CD4-positive, alpha-beta memory T cell (primary cell): ENCODE measurements at places on chromosomes 2 and 18. TPM values are rescaled to one million over a fixed set of nuclear protein-coding genes. Genes with fewer than 3 reads are reported as not detected.

DNA sequence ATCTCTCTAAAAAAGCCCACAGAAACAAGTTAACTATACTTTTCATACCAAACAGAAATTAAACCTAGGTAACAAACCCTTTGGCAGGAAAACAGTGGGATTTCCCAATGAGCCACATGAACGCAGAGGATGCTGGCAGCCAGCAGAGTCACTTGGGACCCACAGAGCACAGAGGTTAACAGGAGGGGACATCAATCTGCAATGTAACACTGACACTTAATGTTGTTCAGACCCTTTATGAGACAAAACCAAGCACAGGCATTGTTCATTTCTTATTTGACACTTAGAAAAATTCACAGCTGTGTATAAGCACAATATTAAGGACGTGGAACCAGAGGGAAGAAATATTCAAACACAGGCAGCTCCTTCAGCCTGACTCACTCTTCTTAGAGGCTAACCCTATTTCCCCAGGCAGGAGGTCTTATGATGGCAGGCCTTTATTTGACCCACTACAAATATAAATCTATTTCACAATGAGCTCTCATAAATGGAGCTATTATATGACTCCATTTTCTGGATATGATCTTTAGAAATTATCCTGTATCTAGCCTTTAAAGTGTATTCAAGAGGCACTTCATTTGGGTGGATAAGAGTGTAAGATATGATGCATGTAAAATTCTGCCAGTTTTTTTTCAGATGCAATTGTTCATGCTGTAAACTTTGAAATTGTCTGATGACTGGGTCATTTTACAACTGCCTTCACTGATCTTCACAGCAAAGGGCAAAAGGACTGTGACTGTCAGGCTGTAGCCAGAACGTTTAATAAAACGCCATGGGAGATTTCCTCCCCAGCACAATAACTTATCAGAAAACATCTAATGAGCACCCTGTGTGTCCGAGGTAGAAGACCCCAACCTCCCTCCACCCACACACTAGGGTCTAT lies 132.8 kb upstream of the SATB2 start:
- no peaks in the 10 kb centered on the region for H3K4me1 ChIP-seq
- no peak for DNase-seq
- no peaks in the 10 kb centered on the region for H3K36me3 ChIP-seq
- no peak overlapping the region for H3K4me3 ChIP-seq

GRCh38 chr2:205337274-205337673 lies 345.0 kb upstream of the NRP2 start:
- H3K4me1 ChIP-seq: no peaks in the 10 kb centered on the region
- H3K27ac ChIP-seq: no peak overlapping the region
- H3K27me3 ChIP-seq: no peaks in the 10 kb centered on the region

Gene PSMA8
- 0.67 TPM for total RNA-seq

GRCh38 chr2:67684991-67685390 lies 287.9 kb downstream of the ETAA1 start:
- no peaks in the 10 kb centered on the region for H3K27me3 ChIP-seq
- H3K27ac ChIP-seq: no peak overlapping the region
- H3K4me1 ChIP-seq: no peaks in the 10 kb centered on the region
- no peak overlapping the region for H3K4me3 ChIP-seq
- no peaks in the 10 kb centered on the region for H3K36me3 ChIP-seq

Gene CXCR1
- not detected for total RNA-seq

DNA sequence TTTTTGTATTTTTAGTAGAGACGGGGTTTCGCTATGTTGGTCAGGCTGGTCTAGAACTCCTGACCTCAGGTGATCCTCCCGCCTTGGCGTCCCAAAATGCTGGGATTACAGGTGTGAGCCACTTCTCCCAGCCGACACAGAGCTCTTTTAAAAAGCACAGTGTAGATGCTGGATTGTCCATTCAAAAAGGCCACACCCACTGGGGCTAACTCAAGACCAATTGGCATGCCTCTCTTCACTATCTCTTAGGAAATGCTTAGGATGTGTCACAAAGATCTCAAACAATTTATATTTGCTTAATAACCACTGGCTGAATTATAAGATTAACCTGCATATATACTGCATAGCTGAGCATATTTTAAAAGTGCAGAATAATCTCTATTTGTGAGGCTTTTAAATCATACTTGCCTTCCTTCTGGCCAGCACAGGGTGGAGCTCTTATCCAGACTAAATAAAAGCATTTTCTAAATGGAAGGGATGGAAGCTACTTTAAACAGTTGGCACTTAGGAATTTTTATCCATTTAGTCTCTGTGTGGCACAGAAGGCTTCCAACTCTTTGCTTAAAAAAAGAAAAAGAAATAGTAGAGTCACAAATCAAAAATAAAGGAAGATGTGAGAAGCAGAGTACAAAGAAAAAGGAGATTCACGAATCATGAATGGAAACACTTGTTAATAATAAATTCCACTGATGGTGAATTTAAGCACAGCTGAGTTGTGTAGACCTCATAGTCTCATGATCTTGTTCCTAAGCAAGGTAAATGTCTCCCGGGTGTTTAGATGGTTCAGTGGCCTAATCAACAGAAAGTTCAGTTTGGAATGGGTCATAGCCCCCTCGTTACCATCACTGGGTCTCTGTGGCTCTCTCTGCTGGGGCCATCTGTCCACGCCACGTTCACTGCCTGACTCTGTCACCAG lies 22.4 kb downstream of the CRYGD start:
- no peak overlapping the region for H3K27ac ChIP-seq
- H3K27me3 ChIP-seq: no peaks in the 10 kb centered on the region
- H3K4me3 ChIP-seq: no peak overlapping the region
- H3K36me3 ChIP-seq: no peaks in the 10 kb centered on the region

Gene MEP1B
- total RNA-seq: not detected

DNA sequence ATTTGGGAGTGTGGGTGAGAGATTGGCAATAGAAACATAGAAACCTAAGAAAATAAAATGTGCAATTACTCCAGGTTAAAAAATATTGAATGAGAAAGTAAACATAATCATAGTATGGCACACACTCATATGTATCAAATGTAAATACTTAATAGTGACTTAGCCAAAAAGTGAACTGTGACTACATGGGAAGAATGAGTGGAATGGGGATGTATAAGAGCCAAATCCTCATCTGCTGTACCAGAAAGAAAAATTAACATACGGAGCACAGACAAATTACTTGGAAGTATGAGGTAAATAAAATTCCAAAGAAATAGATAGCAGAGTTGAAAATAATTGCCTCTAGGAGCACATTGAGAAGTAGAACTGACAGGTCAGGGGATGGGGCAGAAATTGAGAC lies 4.0 kb downstream of the FLACC1 start:
- H3K27me3 ChIP-seq: no peaks in the 10 kb centered on the region
- H3K4me3 ChIP-seq: no peak overlapping the region
- no peaks in the 10 kb centered on the region for H3K36me3 ChIP-seq
- H3K27ac ChIP-seq: no peak overlapping the region
- DNase-seq: no peak
- H3K4me1 ChIP-seq: no peaks in the 10 kb centered on the region

Gene SKOR2
- total RNA-seq: not detected

Gene KCNF1
- not detected for total RNA-seq

DNA sequence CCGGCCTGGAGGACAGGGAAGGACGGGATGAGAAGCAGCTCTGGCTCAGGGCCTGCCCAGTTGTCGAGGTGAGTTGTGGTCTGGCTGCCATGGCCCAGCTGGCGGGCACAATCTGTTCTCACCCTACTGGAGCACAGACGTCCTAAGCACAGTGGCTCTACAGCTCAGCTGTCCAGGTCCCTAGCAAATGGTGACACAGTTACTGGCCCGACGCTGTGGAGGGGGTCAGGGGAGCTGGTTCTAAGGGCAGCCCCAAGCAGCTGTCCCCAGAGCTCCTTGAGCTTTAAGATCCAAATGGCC lies 32.9 kb downstream of the KCNK3 start:
- no peak overlapping the region for H3K4me3 ChIP-seq
- no peaks in the 10 kb centered on the region for H3K27me3 ChIP-seq
- H3K4me1 ChIP-seq: no peaks in the 10 kb centered on the region
- H3K36me3 ChIP-seq: no peaks in the 10 kb centered on the region

- peaks cover 91% of the 10 kb centered on the region for H3K27me3 ChIP-seq
- peaks cover 4% of the 10 kb centered on the region for H3K4me1 ChIP-seq
- H3K27ac ChIP-seq: no peak overlapping the region
- H3K36me3 ChIP-seq: no peaks in the 10 kb centered on the region
- no peak overlapping the region for H3K4me3 ChIP-seq
Measured at GRCh38 chr2:176082824-176083751, 674 bp downstream of the EVX2 start.

- H3K27ac ChIP-seq: no peak overlapping the region
- H3K4me1 ChIP-seq: peaks cover 9% of the 10 kb centered on the region
- no peak for DNase-seq
- no peak overlapping the region for H3K4me3 ChIP-seq
- H3K27me3 ChIP-seq: no peaks in the 10 kb centered on the region
Measured at GRCh38 chr2:64268330-64269048, 124.3 kb upstream of the PELI1 start.

- no peaks in the 10 kb centered on the region for H3K36me3 ChIP-seq
- H3K27ac ChIP-seq: no peak overlapping the region
- no peak for DNase-seq
- no peaks in the 10 kb centered on the region for H3K27me3 ChIP-seq
Measured at GRCh38 chr18:79902075-79902474, 49.4 kb downstream of the SLC66A2 start.

GRCh38 chr2:101036562-101036961 lies 34.5 kb downstream of the RPL31 start:
- no peak overlapping the region for H3K4me3 ChIP-seq
- no peak for DNase-seq
- H3K36me3 ChIP-seq: no peaks in the 10 kb centered on the region

- no peak overlapping the region for H3K4me3 ChIP-seq
- no peak for DNase-seq
- H3K27ac ChIP-seq: no peak overlapping the region
- H3K4me1 ChIP-seq: no peaks in the 10 kb centered on the region
Measured at GRCh38 chr2:112001136-112001715, 53.8 kb upstream of the TMEM87B start.

Gene GCG
- total RNA-seq: not detected

Gene NTSR2
- total RNA-seq: not detected

- DNase-seq: no peak
- H3K27ac ChIP-seq: no peak overlapping the region
- no peaks in the 10 kb centered on the region for H3K36me3 ChIP-seq
- no peaks in the 10 kb centered on the region for H3K27me3 ChIP-seq
Measured at GRCh38 chr2:166762746-166763145, 125.5 kb upstream of the XIRP2 start.

DNA sequence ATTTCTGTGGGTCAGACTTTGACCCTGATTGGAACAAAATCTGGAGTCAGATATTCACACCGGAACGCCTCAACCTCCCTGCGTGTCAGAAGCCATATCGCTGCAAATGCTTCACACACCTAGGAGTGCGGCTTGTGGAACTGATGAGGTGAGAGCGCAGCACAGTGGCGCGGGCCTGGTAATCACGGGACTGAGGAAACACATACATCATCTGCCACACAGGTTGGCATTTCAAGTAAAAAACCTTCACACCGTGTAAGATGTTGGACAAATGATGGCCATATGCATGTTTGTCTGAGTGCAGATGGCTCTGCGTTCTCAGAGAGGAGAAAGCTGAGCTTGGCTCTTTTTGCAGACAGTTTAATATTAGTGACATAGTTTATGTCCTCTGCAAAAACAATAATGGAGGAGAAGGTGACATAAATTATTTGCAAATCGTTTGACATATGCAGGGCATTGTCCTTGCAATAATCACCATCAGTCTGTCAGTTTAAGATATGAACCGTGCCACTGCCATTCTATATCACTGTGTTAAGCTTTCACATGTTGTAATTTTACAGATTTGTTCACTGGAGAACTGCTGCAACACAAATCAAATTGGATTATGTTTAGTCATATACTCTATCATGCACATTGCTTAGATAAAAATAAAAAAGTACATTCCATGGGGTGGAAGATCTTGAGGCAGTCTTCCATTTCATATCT lies 101.4 kb downstream of the MTX2 start:
- H3K36me3 ChIP-seq: no peaks in the 10 kb centered on the region
- no peak overlapping the region for H3K4me3 ChIP-seq
- DNase-seq: no peak
- H3K4me1 ChIP-seq: no peaks in the 10 kb centered on the region
- no peak overlapping the region for H3K27ac ChIP-seq
